ENCODE measurements at places on chromosomes 2 and 18.
A peak's percentile ranks its signal among the peaks of the same experiment; 100 is the strongest.

GRCh38 chr2:32231959-32232358, 32.7 kb downstream of the NLRC4 start:
- no peak for DNase-seq

- no peak for DNase-seq
Measured at GRCh38 chr2:557635-558301, 119.4 kb downstream of the TMEM18 start.

- DNase-seq = no peak
Measured at GRCh38 chr2:134625311-134625710, 93.5 kb downstream of the TMEM163 start.

DNA sequence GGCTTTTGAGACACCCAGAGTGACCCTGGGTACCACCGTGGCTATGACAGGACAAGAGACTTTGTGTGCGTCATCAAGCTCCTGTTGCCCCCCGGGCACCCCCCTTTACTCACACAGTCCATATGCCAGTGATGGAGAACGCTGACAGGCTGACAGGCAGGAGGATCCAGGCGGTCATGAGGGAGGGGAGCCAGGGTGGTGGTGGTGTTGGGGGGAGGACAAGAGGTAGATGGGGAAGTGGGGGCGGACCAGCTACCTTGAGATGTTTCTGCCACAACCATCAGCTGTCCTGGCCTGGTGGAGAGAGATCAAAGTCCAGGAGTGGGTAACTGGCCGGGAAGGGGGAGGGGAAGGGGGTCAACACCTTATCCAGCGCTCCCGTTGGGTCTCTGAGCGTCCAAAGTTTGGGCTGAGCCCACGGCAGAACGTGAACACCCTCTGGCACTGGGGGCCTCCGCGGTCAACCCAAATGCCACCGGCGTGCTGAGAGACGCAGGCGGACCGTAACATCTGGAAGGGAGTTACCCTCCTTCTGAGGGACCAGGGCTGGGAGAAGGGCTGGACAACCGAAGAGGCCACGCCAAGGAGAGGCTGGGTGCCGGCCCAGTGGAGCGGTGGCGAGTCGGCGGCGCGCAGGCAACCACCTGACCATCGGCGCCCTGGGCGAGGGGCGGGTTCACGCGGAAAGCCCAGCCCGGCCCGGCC, 575 bp downstream of the TMEM150A start:
- no peak for DNase-seq

DNA sequence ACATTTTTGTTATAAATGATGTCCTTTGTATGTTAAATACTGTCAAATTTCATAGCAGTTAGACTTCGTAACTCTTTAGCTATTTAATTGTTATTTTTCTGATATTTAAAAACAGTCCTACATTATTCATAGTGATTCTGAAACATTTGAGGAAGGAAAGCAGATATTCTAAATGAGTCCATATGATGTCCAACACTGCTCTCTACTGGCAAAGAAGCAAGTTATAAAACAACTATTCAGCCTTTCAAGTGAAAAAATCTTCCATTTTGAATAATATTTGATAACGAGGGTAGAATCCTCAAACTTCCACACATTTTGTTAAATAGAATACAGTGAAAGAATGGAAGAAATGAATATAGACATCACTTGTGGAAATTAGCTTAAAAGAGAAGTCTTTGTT, 220.8 kb downstream of the GULP1 start:
- DNase-seq = peak; percentile 25

GRCh38 chr2:79638410-79638809, 125.6 kb downstream of the CTNNA2 start:
- DNase-seq = no peak

- DNase-seq = no peak
Measured at GRCh38 chr2:125852364-125852763, 803.6 kb upstream of the GYPC start.

GRCh38 chr2:41930807-41931566, 116.8 kb upstream of the PKDCC start:
- DNase-seq = peak; percentile 87

GRCh38 chr2:217902379-217903141, 100.2 kb downstream of the TNS1 start:
- DNase-seq = peak; percentile 23

GRCh38 chr2:172817411-172817810, 81.8 kb downstream of the RAPGEF4 start:
- DNase-seq = no peak

- no peak for DNase-seq
Measured at GRCh38 chr2:177711483-177712265, 319.1 kb downstream of the AGPS start.

- no peak for DNase-seq
Measured at GRCh38 chr18:56235481-56236013, 402.8 kb downstream of the TXNL1 start.

DNA sequence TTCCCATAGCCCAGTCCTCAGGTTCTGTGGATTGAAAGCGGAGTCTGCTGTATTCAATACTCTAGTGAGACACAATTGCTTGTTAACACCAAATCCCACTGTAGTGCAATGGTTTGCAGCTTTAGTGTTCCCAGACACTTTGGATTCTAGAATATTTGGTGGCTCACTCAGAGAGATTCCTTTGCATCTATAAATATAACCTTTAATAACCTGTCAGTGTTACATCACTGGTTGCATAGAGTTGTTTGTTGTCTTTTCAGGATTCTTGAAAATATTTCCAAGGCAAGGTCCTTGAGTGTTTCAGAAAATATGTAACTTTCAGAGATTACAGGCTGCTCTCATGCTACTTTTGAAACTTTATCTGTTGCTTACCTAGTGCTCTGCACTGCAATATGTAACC, 157.5 kb downstream of the ZEB2 start:
- no peak for DNase-seq

- no peak for DNase-seq
Measured at GRCh38 chr2:24241528-24241927, 66.7 kb downstream of the FAM228A start.

GRCh38 chr2:165203689-165204559, at the start of gene SCN3A:
Gene SCN3A, minus strand, starts transcription at chr2:165204050. Its CDS starts 27,656 bp downstream, at chr2:165176394.
- DNase-seq = peak; percentile 37

DNA sequence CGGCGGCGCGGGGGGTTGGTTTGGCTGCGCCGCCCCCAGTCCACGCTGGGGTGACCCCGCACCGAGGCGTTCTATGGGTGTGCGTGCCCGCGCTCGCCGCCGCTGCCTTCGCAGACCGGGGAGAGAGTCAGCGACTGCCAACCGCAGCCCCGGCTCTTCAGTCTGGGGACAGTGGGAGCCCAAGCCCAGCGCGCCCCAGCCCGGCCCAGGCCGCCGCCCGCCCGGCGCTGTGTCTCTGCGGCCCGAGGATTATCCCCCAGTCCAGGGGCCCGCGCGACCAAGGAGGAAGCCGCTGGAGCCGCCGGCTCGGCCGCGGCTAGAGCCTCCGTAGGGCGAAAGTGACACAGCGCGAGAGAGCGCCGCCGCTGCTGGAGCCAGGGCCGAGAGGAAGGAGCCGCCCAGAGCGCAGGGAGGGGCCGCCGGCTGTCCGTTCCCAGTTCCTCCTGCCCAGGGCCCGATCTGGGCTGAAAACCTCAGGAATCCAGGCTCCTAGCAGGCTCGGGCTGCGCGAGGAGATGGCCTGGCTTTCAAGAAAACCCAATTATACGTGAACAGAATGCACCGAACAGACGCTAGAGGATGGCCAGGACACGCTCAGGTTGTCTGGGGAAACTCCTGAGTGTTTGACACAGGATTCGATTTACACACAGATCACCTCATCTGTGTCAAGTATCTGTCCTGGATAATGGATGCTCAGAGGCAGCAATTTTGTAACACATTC, 2.4 kb downstream of the CTIF start:
- DNase-seq = peak; percentile 80

- DNase-seq = peak; percentile 78
Measured at GRCh38 chr18:6917072-6917471, 187.6 kb downstream of the ARHGAP28 start.

DNA sequence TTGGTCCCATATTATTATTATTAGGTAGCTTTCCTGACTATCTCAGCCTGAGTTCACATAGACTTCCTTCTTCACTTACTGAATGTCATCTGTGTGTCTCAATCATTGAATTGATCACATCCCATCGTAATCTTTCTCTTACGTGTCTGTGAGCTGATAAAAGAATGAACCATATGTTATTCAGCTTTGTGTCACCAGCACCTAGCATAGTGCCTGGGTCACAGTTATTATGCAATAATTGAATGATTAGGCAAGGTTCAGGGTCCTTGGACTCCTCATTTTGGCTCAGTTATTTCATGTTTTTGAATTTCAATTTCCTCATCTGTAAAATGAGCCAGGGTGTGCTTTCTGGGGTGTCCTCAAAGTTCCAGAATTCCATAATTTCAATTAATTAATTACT, 107.2 kb downstream of the ZEB2 start:
- DNase-seq = no peak

- DNase-seq = peak; percentile 89
Measured at GRCh38 chr2:45119855-45120254, 110.6 kb upstream of the SIX2 start.

GRCh38 chr2:72112981-72113846, 34.4 kb downstream of the CYP26B1 start:
- no peak for DNase-seq

DNA sequence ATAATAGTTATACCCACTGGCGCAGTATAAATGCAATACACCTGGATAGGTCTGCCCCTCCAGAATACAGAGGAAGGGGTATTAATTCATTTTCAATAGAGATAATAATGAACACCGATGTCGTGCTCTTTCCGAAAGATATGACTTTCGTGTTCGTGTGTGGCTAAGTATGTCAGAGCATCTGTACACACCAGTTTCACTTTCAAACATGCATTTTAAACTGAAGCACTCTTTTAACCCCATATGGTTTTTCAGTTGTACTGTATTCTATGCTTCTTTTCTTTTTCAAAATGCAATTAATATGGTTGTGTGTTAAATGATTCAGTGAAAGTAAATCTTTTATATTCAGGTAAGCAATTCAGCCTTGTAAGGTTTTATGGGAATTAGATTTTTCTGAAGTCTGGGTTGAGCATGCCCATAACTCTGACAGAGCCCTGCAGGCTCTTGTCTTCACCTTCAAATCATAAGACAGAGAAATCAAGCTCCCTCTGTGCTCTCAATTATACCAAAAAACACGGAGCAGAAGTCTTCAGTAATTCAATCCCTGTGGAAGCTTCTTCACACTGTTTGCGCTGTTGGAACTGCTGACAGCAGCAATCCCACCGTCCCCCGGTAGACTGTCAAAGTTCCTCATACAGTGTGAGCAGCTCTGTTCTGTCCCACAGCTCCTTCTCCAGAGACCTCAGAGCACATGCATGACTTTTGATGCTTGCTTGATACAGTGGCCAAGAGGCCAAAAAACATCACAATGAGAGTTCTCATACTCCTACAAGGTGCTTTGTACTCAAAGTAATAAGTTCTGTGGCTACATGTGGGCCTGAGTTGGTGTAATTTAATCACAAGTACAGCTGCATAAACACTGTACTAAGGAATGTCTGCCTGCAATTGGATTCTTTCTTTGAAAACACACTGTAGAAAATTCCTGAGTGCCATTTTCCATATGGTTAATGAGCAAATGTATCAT, 186.8 kb downstream of the ZNF521 start:
- DNase-seq = peak; percentile 6

GRCh38 chr2:15953891-15954680, 13.7 kb downstream of the MYCN start:
- DNase-seq = no peak

- DNase-seq = no peak
Measured at GRCh38 chr2:120551522-120551921, 184.1 kb upstream of the GLI2 start.

GRCh38 chr2:105775809-105776559, 31.3 kb downstream of the NCK2 start:
- DNase-seq = no peak

DNA sequence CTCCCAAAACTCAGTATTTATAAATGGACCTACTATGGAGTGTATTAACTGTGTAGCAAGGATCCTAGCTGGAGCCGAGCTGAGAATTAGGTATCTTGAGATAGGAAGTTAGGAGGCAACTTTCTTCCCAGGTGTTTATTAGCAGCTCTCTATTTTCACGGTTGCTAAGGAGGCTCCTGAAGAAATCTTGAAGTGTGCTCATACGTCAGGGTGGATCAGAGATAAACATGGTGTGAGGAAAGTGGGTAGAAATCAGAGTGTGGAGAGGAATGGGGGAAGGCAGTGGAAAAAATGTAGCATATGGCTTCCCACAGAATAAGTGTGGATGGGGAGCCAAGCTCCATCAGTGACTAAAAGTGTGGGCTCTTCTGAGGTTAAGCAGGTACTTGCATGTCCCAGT, 104.3 kb downstream of the ABCA12 start:
- DNase-seq = peak; percentile 19

DNA sequence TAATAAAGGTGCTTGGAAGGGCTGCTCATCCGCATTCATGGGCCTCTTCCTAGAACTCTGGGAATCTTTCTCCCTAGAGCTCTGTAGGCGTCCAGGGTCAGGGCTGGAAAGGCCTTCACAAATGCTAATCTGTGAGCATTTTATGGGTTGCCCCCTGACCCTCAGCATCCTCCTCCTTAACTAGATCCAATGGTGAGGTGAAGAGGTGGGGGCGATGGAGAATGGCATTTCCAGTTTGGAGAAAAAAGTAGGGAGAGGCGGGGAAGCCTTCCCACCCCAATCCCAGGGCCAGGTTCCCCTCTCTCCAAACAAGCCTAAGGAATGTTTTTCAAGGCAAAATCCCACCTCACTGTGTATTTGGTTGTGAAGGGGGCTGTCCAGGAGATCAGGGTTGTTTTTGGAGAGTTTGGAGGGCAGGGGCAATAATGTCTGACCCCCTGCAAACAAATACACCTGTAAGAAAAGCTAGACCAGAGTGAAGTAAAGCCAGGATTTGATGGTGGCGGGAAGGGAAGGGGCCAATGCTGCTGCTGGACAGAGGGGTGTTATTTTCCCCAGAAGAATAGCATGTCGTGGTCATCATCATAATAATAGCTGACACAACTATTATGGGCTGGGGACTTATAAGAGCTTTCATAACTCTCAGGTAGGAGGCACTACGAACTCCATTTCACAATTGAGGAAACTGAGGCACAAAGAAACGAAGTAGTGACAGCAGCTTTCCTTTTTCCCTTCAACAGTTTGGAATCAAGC, 1.4 kb upstream of the MYCN start:
- no peak for DNase-seq

GRCh38 chr2:21404827-21405625, 281.3 kb downstream of the TDRD15 start:
- DNase-seq = peak; percentile 12

DNA sequence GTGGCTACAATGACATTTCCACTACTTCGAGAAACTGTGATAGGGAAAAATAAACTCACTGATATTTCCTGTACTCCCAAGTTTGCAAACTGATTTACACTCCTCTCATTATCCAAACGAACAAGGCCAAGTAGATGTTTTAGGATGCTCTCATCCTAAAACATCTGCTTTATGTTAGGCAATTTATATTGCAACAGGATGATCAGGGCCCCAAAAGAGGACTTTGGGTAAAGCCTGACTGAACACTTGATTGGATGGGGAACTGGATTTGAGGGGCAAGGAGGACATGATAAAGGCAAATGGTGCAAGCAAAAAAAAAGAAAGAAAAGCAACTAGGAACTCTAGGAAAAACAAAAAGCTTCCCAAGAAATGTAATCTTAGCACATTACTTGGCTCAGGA, 2.1 kb upstream of the HES6 start:
- no peak for DNase-seq

GRCh38 chr18:79058007-79058406, 11.2 kb upstream of the ATP9B start:
- no peak for DNase-seq
